ENCODE measurements at places on chromosomes 3 and 15.
A peak's percentile ranks its signal among the peaks of the same experiment; 100 is the strongest.

- DNase-seq, result peak; percentile 86
Measured at GRCh38 chr15:51796847-51797401, 32.5 kb upstream of the TMOD3 start.

DNA sequence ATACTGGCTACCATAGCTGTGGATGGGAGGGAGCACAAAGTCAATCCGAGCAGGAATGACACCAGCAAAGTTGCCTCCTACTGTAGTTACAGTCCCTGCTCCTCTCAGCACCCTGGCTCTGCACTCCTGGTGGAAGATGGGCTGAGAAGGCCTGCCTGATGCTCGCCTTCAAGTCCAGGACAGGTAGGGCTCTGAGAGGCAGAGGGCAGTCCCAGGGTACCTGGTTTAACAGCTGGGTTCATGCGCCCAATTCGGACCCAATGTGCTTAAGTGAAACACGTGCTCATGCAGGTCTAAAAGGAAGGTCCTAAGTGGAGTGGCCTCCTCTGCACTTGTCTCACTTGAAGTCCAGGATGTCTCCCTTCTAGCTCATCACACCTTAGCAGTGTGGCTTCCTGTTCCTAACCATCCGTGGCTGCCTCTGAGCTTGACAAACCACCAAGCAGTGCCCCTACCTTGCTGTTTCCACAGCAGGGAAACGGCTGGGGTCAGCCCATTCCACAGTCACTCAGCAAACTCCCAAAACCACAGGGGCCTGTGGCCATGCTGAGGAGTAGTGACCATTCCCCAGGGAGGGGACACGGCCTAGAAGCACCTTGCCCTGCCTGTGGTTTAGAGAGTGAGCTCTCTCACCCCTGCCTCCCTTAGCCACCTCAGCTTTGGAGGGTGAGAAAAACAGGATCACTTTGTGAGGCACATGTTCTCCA is 3.9 kb upstream of the MUSTN1 start:
- DNase-seq, result no peak

DNA sequence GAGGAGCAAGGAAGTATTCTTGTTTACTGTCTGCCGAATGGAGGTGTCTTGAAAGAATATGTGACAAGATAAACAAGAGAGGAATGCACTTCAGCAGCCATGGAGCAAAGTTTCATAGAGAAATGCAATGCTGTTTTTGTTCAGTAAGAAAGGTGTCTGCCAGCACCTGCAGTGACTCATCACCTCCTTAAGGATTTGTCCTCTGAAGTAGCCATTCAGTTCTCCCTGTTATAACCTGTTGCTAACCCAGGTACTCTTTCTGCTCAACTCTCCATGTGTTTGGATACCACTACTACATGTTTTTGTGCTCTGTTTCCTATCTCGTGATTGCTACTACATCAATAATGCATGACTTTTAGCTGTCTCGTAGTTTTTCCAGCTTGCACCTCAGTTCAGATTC is 328.9 kb downstream of the CHL1 start:
- DNase-seq, result no peak

DNA sequence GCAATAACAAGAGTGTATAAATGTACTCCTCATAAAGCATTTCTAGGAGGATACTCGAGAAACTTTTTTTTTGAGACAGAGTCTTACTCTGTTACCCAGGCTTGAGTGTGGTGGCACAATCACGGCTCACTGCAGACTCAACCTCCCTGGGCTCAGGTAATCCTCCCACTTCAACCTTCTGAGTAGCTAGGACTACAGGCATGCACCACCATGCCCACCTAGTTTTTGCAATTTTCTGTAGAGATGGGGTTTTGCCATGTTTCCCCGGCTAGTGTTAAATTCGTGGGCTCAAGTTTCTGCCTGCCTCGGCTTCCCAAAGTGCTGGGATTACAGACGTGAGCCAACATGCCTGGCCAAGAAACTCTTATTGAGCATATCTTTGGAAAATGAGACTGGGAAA is 59.1 kb upstream of the PHLDB2 start:
- DNase-seq, result no peak

Measured in NCI-H2171 (cell line).